ENCODE measurements at places on chromosomes 6 and 20. TPM values are rescaled to one million over a fixed set of nuclear protein-coding genes. Genes with fewer than 3 reads are reported as not detected.

DNA sequence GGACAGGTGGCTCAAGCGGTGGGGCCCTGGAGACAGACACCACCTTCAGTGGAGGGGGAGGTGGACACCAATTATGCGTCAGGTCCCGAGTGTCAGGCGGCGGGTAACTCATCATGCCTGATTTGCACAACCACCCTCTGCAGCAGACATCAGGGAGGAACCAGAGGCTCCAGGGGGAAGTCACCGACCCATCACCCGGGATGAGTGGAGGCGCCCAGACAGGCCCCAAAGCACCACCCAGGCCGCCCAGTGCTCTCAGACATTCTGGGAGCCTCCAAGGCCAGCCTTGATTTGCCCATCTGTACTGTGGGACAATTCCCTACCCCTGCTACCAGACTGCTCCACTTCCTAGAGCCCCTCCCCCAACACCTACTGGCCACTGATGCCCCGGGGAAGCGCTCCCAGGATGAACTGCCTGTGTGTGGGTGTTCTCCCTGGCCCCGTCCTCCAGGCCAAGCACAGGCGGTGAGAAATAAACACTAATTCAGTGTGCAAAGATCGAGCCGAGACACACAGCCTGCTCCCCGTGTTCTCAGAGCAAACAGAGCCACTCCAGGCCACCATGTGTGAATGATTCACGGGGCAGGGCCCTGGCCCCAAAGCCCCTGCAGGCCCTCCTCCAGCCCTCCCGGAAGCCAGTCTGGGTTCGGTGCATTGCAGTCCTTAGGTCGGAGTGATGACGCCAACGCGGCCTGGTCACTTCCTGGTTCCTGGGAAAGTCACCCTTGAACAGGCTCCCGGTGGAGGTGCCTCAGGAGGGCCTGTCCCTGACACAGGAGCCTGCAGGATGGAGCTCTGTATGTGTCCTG is 107.2 kb downstream of the ASXL1 start:
- DNase-seq = no peak

GRCh38 chr6:17446713-17447112 is 53.3 kb downstream of the CAP2 start:
- DNase-seq = no peak

DNA sequence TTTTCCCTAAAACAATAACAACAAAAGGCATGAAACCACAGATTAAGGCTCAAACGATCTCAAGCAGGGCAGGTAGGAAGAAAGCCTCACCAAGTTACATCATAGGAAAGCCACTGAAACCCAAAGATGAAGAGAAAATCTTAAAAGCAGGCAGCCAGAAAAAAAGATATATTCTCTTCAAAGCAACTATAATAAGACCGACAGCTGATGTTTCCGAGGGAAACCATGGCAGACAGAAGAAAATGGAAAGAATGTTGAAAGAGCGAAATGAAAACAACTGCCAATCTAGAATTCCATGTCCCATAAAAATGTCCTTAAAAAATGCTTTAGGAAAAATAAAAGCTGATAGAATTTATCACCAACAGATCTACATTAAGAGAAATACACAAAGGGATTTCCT is 161.5 kb upstream of the THBS2 start:
- no peak for DNase-seq

DNA sequence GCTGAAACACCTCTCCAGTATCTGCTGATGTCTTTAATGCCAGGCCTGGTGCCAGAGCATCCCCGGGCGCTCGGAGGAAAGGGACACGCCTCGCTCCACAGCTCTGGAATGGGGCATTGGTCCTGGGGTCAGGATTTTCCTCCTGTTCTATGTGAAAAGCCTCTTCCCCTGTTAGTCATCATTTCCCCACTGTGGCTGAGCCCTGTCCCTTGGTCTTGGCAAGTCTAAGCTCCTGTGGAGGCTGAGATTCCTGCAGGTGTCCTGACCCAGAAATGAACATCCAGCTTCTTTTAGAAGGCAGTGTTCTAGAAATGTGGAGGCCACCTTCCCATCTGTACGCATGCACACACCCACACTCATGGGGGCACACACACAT is 19.4 kb downstream of the SYNDIG1 start:
- peak; percentile 8 for DNase-seq

DNA sequence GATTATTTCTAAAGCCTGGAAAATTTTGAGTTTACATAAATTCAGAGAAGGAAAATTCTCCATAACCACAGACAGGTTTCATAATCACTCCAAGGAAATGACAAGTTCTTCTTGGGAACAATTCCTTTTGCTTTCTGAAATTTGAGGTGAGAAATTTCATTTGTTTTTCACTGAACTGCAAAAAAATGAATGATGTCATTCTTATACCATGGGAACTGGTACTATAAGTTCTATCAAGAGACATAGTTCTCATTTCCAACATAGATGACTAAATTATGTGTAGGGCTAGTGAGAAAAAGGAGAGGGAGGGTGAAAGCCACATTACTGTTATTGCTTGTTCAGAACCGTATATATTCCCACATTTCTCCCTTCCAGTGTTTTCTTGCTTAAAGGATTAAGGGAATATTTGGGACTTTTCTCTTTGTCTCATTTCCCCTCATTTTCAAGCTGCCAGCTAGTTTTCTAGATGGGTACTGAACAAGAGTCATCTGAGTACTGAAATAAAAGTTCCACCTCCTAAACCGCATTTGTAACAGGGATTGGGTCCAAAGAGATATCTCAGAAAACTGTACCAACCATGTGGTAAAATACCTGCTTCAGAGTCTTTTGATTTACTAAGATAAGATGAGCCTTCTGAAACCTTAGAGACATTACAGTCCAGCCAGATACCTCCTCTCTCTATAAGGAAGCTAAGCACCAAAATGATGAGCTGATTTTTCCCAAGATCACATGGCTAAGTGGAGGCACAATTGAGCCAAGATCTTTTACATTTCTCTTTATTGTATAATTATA is 144.3 kb upstream of the PRDM1 start:
- DNase-seq = no peak

DNA sequence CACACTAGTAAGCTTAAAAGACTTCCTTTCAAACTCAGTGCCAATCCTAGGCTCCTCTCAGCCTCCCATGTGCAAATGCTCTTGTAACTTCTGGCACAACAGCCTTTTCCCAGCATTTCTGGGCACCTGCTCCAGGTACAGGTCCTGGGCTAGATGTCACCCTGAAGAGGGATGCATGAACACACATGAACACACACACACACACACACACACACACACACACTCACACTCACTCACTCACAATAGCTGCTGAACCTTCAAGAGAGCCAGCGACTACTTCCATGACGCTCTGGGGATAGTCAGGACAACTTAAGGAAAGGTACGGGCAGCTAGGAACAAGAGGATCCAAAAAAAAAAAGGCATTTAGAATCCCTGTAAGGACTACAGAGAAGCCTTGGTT is 122.8 kb downstream of the INSM1 start:
- DNase-seq = no peak

DNA sequence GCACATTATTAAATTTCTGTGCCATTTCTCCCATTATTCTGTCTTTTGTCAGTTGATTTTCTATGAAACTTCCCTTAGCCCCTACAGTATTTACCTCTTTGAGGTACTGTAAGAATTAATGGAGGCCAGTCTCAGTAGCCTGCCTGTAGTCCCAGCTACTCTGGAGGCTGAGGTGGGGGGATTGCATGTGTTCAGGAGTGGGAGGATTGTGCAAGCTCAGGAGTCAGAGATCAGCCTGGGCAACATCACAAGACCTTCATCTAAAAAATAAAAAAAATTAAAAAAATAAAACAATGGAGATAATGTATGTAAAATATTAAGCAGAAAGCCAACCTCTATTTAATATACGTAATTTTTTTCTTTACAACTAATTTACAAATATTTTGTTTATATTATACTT is 77.8 kb downstream of the OR2B2 start:
- DNase-seq = no peak

- DNase-seq = no peak
Observed at GRCh38 chr6:105872249-105872648, 213.9 kb upstream of the PRDM1 start.

GRCh38 chr6:35494161-35494563 is 2.7 kb downstream of the TEAD3 start:
- no peak for DNase-seq

GRCh38 chr6:12233693-12234571 is 56.2 kb upstream of the EDN1 start:
- peak; percentile 56 for DNase-seq

The DUSP15 gene
- not detected for total RNA-seq

The EPB41L1 gene
- 17.7 TPM for total RNA-seq

The LINC00237 gene
- not detected for total RNA-seq

The C6orf52 gene
- not detected for total RNA-seq

The SEMG1 gene
- not detected for total RNA-seq

All from lower leg skin (tissue), 4 donors.